ENCODE measurements at places on chromosomes 3 and 15.

- DNase-seq = no peak
These were observed 92.6 kb upstream of the MYRIP start for GRCh38 chr3:39716849-39717248.

DNA sequence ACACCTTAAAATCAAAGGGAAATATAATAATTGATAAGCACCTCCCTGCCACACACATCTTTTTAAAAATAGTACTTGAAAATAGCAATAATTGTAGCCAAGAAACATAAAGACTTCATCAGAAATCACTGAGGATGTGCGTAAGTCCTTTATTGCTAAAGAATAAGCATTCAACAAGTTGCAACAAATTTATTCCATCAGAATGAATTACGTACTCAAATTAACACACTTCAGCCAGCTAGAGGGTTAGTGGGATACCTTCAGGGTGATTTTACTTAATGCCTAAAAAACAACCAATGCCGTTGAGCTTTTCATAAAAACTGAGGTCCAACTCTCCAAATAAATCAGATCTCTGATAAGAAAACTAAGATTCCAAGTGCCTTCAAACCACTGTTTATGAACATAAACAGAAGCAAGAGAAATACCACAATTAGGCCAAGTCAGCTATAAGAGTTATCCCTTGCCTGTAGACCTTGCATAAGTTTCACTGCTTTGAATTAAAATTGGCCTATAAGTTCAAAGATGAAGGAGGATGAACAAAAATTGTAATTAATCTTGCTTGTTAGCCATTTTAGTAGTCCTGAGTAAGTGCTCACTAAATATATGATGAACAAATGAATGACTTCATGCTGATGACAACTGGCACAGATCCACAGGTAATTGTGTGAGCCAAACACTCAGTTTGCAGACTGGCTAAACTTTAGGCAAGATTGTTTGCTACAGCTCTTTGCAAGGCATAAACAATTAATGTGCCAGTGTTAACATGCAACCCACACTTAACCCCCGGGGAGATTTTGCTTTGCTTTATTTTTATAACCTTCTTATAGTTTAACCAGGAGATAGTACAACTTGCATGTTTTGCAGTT lies 375.1 kb upstream of the THBS1 start:
- DNase-seq = no peak

DNA sequence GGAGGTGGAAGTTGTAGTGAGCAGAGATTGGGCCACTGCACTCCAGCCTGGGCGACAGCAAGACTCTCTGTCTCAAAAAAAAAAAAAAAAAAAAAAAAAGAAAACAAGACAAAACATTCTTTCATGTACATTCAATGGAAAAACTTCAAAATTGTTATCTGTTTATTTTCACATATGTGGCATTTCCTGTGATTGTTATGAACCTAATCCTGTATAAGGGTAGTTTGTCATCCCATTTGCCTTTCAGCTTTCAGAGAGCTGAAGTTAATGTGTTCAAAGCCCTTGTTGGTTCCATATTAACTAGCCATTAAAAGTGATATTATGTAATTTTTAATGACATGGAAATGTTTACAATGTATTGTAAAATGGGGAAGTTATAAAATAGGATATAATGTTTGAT lies 17.3 kb upstream of the NCK1 start:
- no peak for DNase-seq

GRCh38 chr3:77342688-77343087 lies 302.8 kb downstream of the ROBO2 start:
- DNase-seq = no peak

DNA sequence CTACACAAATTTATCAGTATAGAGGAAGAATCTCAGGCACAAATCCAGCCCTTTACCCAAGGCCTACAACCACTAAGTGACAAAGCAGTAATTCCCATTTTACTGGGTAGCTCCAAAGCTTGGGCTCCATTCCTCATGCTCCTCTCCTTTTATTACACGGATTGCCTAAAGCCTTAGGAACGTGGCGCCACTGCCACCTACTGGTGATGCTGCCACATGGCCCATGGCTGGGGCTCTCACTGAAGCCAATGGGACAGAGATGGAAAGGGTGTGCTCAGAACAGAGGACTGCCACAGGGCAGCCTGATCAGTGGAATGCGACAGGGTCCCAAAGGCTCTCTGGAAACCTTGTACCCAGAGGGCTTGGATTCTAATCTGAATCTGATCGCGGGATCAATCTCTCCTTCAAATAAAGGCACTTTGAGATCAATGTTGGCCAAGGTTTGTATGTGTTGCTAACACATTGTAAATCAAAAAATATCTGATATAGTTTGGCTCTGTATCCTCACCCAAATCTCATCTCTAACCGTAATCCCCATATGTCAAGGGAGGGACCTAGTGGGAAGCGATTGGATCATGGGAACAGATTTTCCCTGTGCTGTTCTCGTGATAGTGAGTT lies 33.5 kb upstream of the LYZL4 start:
- DNase-seq = peak; percentile 65

- DNase-seq = no peak
These were observed 260.6 kb downstream of the MEX3B start for GRCh38 chr15:81785181-81785580.

- no peak for DNase-seq
These were observed 40.2 kb downstream of the SLC9A9 start for GRCh38 chr3:143808030-143808429.
